ENCODE measurements at places on chromosomes 16 and 17. TPM values are rescaled to one million over a fixed set of nuclear protein-coding genes. Genes with fewer than 3 reads are reported as not detected.
A peak's percentile ranks its signal among the peaks of the same experiment; 100 is the strongest.

DNA sequence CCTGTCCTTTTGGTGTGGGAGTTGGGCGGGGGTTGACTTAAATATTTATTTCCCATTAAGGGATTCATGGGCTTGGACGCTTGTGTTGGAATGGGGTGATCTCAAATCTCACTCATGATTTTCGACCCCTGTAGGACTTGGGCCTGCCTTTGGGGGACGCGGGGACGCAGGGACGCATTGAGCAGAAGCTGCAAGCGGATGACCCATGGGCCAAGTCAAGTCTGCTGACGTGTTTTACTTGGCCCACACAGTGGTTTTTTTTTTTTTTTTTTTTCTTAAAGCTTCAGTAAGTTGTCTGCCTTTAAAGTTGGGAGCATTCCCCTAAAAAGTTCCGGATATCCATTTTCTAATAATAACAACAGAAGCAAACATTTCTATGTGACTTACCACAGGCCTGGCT is 28.9 kb downstream of the CMIP start:
- no peak overlapping the region for H3K4me3 ChIP-seq
- H3K4me1 ChIP-seq, result peaks cover 79% of the 10 kb centered on the region
- no peaks in the 10 kb centered on the region for H3K27me3 ChIP-seq
- no peak for DNase-seq
- H3K27ac ChIP-seq, result no peak overlapping the region

DNA sequence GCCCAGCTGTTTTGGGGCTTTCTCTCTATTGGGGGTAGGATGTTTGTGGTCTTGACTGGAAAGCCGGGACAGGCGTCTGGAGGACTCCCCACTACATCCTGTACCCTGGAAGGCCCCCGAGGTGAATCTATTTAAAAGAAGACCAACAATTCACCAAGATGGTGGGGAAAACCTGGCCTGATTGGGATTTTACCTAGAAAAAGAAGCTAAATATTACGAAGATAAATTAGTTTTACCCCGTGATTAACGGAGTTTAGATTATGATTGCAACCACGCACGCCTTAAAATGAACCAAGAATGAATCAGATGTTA is 779 bp upstream of the CCDC102A start:
- no peak for DNase-seq
- H3K4me1 ChIP-seq, result peaks cover 55% of the 10 kb centered on the region
- peak overlapping the region; percentile 87 for H3K27ac ChIP-seq
- peak overlapping the region; percentile 77 for H3K4me3 ChIP-seq
- H3K27me3 ChIP-seq, result no peaks in the 10 kb centered on the region

DNA sequence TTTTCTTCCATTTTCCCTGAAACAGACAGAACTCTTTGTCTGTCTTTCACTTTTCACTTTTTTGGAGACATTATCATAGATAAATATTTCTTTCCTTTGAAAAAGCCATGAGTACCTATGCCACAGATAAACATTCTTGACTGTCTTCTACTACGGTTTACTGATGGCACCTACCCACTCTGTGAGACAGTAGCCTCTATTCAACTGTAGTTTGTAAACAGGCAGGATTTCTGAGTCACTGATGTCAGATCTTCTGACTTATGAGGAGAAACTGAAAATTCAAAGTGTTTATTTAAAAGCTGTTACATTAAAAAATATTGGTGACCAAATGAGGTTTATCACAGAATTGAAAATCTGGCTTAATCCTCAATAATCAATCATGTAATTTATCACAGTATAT is 658.4 kb downstream of the TOX3 start:
- H3K4me3 ChIP-seq, result no peak overlapping the region
- H3K27me3 ChIP-seq, result no peaks in the 10 kb centered on the region
- DNase-seq, result no peak

DNA sequence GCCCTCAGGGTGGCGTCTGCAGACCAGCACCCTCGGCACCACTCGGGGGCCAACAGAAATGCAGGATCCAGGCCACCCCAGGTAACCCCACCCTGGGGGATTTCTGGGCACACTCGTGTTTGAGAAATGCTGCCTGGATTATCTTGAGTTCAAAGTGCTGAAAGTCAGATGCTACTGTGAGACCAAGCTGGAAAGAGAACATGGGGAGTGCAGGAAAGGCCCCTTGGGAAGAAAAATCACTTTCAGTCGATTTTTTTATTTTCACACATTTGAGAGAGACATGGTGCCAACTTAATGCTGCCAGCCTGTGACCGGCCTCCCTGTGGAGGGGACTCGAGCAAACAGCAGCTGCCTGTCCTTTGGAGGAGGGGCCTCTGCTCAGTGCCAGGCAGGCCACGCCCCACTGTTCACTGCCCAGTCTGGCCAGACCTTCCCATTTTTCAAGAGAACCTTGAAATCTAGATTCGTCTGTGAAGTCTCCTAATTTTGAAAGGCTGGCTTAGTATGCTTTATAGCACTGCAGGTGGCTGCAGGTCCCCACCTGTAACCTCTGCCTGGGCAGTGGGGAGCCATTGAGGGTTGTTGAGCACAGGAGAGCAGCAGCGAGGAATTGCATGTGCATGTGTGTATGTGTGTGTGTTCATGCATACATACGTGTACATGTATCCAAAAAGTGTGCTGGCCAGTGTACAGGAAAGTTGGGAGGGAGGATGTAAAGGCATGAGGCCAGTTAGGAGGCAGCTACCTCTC is 70.7 kb upstream of the PLCG2 start:
- H3K4me1 ChIP-seq, result peaks cover 3% of the 10 kb centered on the region
- H3K27ac ChIP-seq, result no peak overlapping the region
- H3K27me3 ChIP-seq, result no peaks in the 10 kb centered on the region
- no peak overlapping the region for H3K4me3 ChIP-seq
- H3K36me3 ChIP-seq, result peaks cover 30% of the 10 kb centered on the region

DNA sequence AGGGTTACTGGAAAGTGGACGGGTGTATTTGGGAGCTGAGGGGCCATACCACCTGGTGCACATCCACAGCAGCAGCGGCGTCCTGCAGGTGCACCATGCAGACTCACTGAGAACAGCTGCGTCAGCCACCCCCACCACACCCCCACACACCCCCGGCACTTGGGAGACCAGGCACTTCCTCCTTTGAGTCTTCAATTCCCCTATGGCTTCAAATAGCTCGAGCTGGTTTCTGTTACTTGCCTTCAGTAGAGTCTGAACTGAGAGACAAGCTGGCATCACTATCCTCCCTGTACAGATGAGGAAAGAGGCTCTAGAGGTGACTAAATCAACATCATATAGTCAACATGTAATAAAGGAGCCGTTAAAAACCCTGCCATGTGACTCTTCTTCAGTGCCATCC is 15.4 kb downstream of the CUEDC1 start:
- DNase-seq, result no peak
- no peaks in the 10 kb centered on the region for H3K36me3 ChIP-seq
- H3K4me3 ChIP-seq, result no peak overlapping the region

GRCh38 chr17:9146064-9146463 is 124.8 kb downstream of the NTN1 start:
- H3K4me3 ChIP-seq, result no peak overlapping the region
- no peaks in the 10 kb centered on the region for H3K4me1 ChIP-seq
- no peaks in the 10 kb centered on the region for H3K36me3 ChIP-seq
- DNase-seq, result no peak
- no peak overlapping the region for H3K27ac ChIP-seq
- H3K27me3 ChIP-seq, result peaks cover 2% of the 10 kb centered on the region

Gene CSF3
- not detected for total RNA-seq

Gene PIK3R5
- total RNA-seq, result 46.8 TPM

All from activated T-helper 2 cell treated with anti-CD3 and anti-CD28 coated beads, Interferon-gamma antibody, Interleukin-2, Interleukin-4, amounts not matched to agents 10 μg/mL and 5 μg/mL and 100 μg/mL, durations not matched to agents 14 hours and 24 hours and 36 hours (primary cell).